ENCODE measurements at places on chromosomes 11 and 22. TPM values are rescaled to one million over a fixed set of nuclear protein-coding genes. Genes with fewer than 3 reads are reported as not detected.

- DNase-seq, result no peak
Observed at GRCh38 chr11:12007230-12007593, 1.2 kb downstream of the DKK3 start.

DNA sequence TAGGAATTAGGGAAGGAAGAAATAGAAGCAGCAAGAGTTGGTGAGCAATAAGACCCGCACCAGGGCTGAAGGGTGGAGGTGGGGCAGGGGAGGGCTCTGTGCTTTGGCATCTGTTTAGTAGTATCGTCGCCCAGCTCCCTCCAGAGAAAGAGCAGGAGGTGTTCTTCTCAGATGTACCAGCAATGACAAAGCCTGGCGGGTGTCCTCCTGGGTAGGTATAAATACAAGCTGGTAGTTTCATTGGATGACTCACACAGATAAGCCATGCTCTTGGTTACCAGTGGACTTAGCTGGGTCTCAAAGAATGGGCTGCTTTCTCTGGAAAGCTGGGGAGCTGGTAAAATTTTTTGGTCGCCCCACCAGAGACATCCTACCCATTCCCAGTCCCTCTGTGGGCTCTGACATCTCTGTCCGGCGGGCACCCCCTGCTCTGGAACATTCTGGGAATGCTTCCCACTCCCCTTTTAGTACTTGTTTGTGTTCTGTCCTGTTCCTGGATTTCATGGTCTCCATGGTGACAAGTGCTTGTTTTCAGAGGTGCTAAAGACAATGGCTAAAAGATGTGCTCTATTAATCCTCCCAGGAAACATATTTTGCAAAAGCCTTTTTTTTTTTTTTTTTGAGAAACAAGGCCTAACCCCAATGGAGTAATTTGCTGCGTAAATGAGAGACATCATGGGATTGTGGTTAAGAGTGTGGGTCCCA lies 15.4 kb upstream of the TUBA8 start:
- no peak for DNase-seq

- no peak for DNase-seq
Observed at GRCh38 chr11:64245797-64246620, 734 bp downstream of the PPP1R14B start.

SLC43A1 gene
- total RNA-seq, result 4.5 TPM

DNA sequence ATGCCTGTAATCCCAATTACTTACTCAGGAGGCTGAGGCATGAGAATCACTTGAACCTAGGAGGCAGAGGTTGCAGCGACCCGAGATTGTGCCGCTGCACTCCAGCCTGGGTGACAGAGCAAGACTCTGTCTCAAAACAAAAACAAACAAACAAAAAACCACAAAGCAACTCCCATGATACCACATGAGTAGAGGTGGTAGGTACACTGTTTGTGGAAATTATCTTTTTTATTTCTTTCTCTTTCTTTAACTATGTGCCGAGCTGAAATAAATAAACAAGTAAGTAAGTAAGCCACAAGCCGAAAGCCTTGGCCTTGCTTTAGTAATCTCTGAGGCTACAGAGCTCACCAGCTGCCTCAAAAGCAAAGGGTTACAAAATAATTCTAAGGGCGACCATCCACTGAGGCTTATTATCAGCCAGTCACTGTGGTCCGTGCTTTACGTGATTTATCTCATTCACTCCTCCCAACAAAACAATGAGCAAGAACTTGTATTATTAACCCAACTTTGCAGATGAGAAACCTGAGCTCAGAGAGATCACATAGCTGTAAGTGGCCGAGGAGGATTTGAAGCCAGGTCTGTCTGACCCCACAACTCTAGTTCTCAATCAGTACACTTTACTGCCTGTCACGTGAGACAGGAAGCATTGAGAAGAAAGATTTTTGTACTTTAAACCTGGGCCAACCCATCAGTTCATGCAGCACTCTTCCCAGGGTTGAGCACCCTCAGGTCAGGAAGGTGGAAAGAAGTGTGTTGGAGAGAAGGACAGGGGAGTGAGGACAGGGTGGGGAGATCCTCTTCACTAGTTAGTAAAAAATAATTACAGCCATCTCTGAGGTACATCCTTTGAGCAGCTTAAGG lies 69.8 kb upstream of the MTMR2 start:
- no peak for DNase-seq

DNA sequence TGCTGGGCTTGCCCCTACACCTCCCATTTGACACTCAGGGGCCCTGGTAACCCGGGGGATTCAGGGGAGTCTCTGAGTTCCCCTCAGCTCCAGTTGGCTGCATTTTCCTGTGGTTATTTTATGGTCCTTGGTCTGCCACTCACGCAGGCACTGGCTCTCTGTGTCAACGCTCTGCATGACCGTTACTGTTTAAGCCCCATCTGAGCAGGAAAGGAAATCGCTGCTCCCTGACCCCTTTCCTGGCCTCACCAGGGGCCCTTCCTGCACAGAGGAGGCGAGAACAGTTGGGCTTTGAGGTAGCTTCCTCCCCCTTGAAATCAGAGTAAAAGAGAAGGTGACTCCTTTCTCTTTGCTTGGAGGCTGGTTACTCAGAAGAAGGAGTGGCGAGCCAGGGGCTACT lies 2.4 kb downstream of the C1QTNF4 start:
- DNase-seq, result no peak

- no peak for DNase-seq
Observed at GRCh38 chr22:22201185-22201929, 43.2 kb upstream of the VPREB1 start.

PKDREJ gene
- total RNA-seq, result not detected

GRCh38 chr11:44421090-44421675 lies 111.2 kb upstream of the ALX4 start:
- no peak for DNase-seq

DERL3 gene
- total RNA-seq, result 5.7 TPM

GRCh38 chr11:78815831-78816230 lies 241.2 kb upstream of the NARS2 start:
- DNase-seq, result no peak

GGTLC2 gene
- total RNA-seq, result not detected

DNA sequence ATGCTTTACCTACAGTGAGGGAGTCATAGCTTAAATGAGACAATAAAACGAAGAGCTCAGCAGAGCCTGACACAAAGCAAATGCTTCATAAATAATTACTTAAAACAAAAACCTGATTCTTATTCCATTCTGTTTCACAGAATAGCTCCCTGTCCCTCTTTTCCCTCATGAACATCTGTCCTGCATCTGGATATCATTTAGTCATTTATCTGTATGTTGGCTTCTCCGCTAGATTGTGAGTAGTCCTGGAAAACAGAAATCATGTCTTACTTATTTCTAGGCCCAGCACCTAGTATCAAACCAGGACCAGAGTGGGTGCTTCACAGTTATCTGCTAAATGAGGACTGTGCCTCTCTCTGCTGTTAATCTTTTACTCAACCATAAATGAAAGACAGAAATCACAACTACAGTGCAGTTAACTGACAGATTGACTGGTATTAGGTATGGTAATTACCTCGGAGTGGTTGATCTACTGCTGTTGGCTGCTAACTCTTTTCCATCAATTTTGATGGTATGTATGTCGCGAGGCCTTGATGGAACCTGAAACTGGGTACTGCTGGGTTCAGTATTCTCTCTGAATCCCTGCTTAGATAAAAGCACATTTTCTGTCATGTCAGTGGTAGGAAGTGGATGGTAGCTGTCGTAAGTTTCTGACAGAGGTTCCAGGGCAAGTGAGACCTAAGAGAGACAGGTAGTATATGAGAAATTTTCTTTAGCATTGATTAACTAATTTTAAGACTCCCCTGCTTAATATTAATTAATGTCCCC lies 31.5 kb downstream of the C2CD3 start:
- DNase-seq, result no peak

CABP2 gene
- total RNA-seq, result not detected

DNA sequence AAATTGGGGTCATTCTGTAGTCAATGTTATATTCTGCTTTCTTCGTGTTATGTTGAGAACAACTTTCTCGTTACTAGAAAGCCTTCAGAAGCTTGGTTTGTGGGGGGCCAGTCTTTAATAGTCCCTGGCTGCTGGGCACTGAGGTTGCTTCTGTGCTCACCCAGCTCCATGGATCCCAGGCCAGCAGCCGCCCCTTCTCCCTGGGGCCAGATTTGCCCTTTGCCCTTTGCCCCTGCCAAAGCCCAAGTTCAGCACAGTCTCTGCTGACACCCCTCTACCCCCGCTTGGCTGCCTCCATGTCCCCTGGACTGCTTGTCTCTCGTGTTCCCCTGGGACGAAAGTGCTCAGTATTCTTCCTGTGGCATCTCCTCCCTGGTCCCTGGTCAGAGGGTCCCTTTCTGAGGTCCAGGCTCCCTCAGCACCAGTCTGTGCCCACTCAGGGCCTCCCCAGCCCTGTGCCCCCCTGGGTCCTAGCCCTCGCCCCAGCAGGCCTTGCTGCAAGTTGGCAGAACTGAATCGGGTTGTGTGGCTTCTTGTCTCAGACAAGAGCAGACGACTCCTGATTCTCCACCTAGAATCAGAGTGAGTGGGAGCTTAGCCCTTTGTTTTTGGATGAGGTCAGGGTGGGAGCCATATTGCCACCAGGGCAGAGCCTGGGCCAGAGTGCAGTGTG lies 6.7 kb downstream of the TSPO start:
- DNase-seq, result no peak

GRCh38 chr22:39174498-39175352 lies 22.2 kb upstream of the CBX7 start:
- DNase-seq, result peak; percentile 97

MRGPRG gene
- not detected for total RNA-seq

CALCA gene
- total RNA-seq, result not detected

ABCG4 gene
- 3.3 TPM for total RNA-seq
